Ureter (tissue), 1 donor: ENCODE measurements at places on chromosomes 1 and 21. TPM values are rescaled to one million over a fixed set of nuclear protein-coding genes. Genes with fewer than 3 reads are reported as not detected.

Gene RRP15
- 28.9 TPM for total RNA-seq

DNA sequence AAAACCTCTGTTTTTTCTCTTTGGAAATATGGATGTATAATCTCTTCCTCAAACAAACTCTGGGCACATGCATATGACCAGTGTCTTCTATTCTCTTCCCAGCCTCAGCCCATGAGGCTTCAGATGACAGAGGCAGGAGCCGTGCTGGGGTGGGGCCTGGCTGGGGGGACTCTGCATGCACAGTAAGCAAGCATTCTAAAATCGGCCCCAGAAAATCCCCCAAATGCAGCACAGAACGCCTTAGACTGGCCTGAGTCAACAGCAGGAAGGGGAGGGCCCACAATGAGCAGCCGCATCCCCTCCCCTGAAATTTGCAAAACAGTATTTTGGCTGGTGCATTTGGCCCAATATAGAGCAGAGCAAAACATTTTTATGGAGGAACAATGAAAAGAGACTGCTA, 47.8 kb downstream of the ITPKB start:
- DNase-seq, result no peak

DNA sequence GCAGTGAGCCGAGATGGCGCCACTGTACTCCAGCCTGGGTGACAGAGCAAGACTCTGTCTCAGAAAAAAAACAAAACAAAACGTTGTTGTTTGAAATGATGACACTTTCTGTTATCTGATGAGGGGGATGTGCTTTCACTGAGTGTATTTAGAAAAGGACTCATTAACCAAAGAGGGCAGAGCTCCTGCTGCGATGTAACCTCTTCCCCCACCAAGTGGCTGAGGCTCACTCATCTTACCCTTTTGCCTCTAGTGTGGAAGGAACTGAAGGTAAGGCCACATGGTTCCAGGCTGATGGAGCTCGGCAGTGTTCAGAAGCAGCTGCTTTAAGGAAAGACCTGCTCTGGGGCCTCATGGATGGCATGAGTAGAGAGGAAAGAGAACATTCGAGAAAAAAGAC, 105.7 kb upstream of the RUNX1 start:
- no peak for DNase-seq

Gene AVPR1B
- not detected for total RNA-seq

Gene SERTAD4
- 2.1 TPM for total RNA-seq

DNA sequence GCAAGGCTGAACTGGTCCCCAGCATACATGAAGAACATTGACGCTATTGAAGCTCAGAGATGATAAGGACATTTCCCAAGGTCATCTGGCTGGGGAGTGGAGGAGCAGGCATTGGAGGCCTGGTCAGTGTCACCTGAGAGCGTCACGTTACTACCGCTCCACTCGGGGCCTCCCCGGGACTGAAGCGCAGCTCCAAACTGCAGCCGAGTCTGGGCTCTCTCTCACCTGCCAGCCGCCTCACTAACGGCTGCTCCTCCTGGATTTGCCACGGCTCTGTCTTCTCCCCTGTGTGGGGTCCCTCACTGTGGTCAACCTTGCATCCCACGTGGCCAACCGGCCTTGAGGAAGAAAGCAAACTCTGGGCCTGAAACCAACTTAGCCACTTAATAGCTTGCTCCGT, 111.3 kb downstream of the ADSS2 start:
- DNase-seq, result no peak

Gene KRTAP19-4
- total RNA-seq, result not detected

Gene S100A7
- total RNA-seq, result not detected
